ENCODE measurements at places on chromosomes 7 and 10.

GRCh38 chr7:90877201-90877600 is 281.1 kb downstream of the CDK14 start:
- no peak for DNase-seq

- no peak for DNase-seq
These were observed 162.4 kb downstream of the AGMO start for GRCh38 chr7:15399441-15399840.

DNA sequence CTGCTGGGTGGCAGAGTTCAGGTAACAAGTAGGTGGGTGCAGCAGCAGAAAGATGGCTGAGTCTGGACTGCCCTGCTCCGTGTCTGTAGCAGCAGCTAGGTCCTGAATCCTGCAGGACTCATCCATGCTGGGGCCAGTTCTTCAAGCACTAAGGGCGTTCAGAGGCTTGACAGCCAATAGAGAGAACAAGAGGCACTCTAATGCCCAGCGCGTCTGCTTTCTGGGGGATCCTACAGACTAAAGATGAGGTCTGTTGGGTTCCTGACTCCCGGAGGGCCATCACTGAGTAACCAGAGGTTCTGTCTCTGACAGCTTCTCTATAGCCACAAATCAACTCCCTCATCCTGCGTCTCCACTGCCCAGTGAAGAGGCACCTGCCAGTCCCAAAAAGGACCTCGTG is 125.5 kb downstream of the PTPN20 start:
- DNase-seq = no peak

- no peak for DNase-seq
These were observed 28.3 kb downstream of the ABCB4 start for GRCh38 chr7:87447116-87447635.

- DNase-seq = no peak
These were observed 786.0 kb downstream of the NRG3 start for GRCh38 chr10:82660986-82661385.

- DNase-seq = no peak
These were observed 254.6 kb downstream of the SLC25A13 start for GRCh38 chr7:96067321-96067720.

DNA sequence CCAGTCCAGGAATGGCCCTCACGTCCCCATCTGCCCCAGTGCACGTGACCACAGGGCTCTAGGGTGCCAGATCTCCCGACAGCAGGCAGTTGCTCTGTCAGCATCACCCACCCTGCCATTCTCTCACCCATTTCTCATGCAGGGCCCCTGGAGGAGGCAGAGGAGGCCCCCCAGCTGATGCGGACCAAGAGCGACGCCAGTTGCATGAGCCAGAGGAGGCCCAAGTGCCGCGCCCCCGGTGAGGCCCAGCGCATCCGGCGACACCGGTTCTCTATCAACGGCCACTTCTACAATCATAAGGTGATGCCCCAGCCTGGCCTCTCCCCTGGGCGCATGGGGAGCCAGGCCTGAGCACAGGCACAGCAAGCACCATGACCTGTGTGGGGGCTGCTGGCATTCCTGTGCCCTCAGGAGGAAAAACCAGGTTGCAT is 6.1 kb upstream of the DEPP1 start:
- DNase-seq = no peak

- no peak for DNase-seq
These were observed 126.7 kb upstream of the STK17A start for GRCh38 chr7:43456200-43456599.

DNA sequence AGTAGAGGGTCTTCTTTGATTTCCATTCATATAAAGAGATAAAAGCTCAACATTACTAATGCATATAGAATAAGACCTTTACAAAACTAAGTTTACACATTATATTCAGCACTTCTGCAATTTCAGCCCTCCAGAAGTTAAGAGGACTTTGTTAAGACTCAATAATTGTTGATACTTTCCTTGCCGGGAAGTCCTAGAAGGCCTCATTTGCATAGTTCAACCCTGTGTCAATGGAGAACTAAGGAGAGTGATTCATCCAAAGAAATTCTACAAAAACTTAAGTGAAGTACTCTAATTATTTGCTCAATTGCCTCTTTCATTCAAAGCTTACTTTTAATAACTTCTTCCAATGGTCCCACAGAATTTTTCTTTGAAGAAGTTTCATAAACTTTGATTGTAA is 1060.3 kb upstream of the CELF2 start:
- no peak for DNase-seq

GRCh38 chr10:124283215-124283948 is 135.3 kb downstream of the OAT start:
- no peak for DNase-seq

- no peak for DNase-seq
These were observed 74.4 kb upstream of the PDZD8 start for GRCh38 chr10:117449636-117450035.

- DNase-seq = no peak
These were observed 11.8 kb downstream of the COG5 start for GRCh38 chr7:107551936-107552335.

- DNase-seq = no peak
These were observed 104.2 kb downstream of the KIF20B start for GRCh38 chr10:89805599-89806013.

DNA sequence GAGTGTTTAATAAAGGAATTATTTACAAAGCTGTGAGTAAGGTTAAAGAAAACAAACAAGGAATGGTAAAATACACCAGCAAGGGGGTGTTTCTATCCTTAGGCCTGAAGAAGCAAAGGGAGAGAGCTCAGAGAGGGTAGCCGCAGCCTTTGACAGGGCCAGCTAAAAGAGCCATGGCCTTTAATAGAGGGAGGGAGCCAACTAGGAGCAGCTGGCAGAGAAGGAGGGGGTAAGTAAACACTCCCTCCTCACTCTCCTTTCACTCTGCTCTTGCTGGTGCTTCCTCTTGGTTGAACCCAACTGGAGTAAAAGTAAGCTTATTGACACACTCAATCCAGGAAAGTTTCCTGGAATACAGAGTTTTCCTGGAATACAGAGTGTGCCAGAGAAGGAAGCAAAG is 87.5 kb downstream of the CH25H start:
- DNase-seq = no peak

DNA sequence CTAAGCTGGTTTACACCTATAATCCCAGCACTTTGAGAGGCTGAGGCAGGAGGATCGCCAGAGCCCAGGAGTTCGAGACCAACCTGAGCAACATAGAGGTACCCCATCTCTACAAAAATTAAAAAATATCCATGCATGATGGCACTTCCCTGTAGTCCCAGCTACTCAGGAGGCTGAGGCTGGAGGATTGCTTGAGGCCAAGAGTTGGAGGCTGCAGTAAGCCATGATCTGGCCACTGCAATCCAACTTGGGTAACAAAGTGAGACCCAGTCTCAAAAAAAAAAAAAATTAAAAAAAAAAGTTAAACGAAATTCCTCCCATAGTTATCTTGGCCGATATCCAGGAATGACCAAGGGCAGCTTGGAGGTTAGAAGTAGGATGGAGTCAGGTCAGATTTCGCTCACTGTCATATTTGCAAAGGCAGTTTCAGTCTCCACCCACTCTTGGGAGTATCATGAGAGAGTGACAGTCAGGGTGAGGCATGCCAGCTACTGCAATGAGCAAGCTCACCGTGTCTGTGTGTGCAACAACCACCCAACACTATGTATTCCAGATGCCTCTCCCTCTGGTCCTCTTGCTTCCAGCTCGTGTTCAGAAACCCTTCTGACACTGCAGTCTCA is 6.0 kb upstream of the ZDHHC4 start:
- no peak for DNase-seq

GRCh38 chr10:96089116-96089515 is 41.0 kb upstream of the ZNF518A start:
- DNase-seq = no peak

DNA sequence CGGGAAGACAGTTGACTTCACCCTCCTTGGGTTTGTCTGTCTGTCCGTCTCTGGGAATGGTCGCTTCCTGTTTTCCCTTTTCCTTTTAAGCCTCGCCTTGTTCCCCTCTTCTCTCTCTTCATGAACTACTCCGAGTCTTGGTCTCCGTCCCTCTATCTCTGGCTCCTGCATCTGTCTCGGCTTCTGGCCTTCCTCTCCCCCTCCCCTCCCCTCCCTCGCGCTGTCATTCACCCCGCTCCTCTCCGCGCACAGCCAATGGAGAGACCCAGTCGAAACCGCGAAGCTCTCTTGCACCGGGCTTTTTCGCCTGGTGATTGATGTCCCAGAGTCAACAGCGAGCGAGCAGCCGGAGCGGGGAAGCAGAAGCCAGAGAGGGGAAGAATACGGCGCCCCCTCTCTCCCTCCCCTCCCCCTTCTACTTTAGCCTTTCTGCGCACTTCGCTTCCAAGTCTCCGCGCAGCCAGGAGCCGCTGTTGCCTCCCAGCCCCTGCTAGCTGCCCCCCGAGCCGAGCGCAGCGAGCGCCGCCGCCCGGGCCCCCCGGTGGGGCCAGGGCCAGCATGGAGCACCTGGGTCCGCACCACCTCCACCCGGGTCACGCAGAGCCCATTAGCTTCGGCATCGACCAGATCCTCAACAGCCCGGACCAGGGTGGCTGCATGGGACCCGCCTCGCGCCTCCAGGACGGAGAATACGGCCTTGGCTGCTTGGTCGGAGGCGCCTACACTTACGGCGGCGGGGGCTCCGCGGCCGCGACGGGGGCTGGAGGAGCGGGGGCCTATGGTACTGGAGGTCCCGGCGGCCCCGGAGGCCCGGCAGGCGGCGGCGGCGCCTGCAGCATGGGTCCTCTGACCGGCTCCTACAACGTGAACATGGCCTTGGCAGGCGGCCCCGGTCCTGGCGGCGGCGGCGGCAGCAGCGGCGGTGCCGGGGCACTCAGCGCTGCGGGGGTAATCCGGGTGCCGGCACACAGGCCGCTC is at the start of gene TLX1:
Gene TLX1 (plus strand): TSS at position 317 of the 978 bp plus-strand sequence. CDS start 242 bp downstream, at position 559.
- DNase-seq = no peak

- DNase-seq = no peak
These were observed 213.9 kb upstream of the LRRN3 start for GRCh38 chr7:110877016-110877415.

DNA sequence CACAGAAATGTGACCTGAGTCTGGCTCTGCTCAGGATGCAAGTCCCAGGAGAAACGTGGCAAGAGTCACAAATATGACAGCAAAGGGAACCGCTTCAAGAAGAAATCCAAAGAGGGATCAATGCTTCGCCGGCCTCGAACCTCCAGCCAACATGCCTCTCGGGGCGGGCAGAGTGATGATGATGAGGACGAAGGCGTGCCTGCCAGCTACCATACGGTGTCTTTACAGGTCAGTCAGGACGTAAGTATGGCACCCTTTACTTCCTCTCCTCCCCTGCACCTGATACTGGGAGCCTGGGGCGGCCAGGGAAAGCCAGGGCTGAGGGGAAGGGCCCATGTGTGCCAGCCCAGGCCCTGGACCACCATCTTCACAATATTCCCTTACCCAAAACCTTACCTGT is 18.6 kb upstream of the NFKB2 start:
- DNase-seq = no peak

- DNase-seq = no peak
These were observed 100.3 kb downstream of the CCSER2 start for GRCh38 chr10:84428711-84429110.

DNA sequence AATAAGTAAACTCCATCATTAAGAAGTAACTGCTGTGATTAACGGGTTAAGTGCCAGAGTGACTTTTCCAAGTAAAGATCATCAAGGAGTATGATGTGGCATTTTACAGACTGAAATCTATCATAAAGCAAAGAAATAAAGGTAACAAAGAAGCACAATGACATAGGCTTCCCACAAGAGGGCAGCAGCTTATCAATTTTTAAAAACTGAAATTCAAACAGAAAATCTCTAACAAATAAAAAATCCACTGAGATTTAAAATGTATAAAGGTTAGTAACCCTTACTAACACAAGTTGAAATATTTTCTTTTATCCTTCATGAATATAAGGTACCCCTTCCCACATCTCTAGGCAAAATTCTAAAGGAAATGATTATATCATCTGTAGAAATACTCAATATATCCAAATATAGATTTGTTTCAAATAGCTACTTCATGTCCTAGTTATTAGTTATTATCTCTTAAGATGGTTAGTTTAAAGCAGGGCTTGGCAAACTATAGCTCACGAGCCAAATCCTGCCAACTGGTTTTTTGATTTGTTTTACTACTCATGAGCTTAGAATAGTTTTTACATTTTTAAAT is 29.2 kb downstream of the FAM3C start:
- DNase-seq = no peak

DNA sequence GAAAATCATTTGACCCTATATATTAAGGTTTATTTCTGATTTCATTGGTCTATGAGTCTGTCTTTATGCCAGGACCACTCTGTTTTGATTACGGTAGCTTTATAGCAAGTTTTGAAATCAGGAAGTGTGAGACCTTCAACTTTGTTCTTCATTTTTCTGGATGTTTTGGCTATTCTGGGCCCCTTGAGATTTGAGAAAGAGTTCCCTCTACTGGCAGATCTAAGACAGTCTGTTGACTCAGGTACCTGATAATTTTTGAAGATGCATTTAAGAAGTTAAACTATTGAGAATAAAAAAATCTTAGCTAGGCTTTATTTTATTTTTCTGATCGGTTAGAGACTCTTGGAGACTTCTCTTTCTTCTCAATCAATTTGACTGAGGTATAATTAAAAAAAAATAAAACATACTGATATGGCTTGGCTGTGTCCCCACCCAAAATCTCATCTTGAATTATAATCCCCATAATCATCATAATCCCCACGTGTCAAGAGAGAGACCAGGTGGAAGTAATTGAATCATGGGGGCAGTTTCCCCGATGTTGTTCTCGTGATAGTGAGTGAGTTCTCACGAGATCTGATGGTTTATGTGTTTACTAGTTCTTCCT is 209.2 kb downstream of the SNX10 start:
- DNase-seq = no peak

GRCh38 chr7:158765020-158765419 is 60.4 kb upstream of the NCAPG2 start:
- DNase-seq = no peak

DNA sequence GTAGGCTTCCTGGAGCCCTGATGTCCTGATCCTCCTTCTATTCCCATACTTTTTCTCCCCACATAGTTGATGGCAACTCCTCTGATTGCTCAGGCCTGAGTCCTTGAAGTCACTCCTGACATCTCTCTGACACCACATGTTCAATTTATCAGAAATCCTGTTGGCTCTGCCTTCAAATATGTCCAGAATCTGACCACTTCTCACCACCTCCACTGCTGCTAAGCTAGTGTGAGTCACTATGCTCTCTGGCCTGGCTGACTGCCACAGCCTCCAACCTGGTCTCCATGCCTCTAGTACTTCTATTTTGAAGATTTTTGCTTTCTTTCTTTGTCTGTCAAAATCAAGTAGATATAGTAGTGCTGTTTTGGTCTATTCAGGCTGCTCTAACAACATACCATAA is 53.0 kb downstream of the TMEM229A start:
- DNase-seq = no peak

- no peak for DNase-seq
These were observed 48.1 kb upstream of the COMTD1 start for GRCh38 chr10:75283671-75284470.

- no peak for DNase-seq
These were observed 184.5 kb downstream of the ADAM12 start for GRCh38 chr10:126203746-126204145.

GRCh38 chr10:21650353-21650752 is 116.3 kb downstream of the MLLT10 start:
- no peak for DNase-seq

GRCh38 chr7:1979591-1980560 is 252.9 kb downstream of the MAD1L1 start:
- DNase-seq = no peak
